ENCODE measurements at places on chromosomes 5 and 9.

DNA sequence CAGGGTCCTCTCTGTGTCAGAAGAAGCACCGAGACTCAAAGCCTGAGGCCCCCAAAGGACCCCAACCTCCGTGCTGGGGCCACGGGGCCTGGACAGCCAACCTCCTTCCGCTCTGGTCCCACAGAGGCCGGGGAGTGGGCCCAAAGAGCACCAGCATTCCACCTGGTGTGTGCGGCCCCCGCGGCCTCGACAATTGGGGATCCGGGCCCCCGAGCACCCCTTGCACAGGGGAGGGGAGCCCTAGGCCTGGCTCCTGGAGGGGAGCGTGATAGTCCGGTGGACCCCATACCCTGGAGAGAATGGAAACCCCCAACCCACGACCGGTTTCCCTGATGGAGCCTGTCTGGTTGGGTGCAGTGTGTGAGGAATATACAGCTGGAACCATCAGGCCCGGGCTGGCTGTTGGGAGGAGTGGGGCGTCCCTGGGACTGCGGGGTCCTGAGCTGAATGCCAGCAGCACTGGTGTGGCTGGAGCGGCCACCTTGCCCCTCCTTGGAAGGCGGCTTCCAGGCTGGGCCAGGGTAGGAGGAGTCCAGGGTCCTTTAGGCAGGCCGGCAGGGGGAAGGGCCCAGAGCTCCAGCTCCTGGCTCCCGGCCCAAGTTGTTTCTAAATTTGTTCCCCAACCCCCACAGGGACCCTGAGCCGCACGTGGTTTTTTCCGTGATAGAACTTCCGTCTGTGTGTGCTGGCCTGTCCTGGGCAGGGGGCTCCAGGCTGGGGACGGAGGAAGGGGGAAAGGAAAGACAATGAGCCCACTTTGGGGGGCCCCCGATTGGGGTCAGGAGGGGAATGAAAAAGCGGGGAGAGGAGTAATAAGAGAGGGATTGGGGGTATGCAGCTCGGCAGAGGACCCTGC, 825 bp upstream of the TOR4A start:
- no peak for DNase-seq

GRCh38 chr9:93346231-93347112, 105.0 kb upstream of the FAM120A start:
- DNase-seq: no peak

GRCh38 chr5:74232276-74232675, 408.3 kb downstream of the ENC1 start:
- DNase-seq: peak; percentile 75

DNA sequence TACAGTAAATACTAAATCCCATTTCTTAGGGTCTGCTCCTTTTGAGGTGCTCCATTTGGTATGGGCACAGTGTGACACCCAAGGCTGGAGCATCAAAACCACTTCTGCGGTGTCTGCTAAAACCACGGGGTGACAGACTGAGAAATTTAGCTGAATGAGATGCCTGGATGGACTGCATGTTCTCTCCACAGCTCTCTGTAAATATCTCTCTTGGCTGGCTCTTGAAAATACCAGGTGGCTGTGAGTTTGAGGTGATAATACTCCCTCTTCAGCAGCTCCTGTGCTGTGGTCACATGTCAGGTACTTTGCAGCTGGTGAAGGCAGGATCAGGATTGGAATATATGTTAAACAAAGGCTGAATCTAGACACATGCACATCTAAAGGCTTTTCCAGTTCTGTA, 93.7 kb upstream of the SIMC1 start:
- DNase-seq: no peak

DNA sequence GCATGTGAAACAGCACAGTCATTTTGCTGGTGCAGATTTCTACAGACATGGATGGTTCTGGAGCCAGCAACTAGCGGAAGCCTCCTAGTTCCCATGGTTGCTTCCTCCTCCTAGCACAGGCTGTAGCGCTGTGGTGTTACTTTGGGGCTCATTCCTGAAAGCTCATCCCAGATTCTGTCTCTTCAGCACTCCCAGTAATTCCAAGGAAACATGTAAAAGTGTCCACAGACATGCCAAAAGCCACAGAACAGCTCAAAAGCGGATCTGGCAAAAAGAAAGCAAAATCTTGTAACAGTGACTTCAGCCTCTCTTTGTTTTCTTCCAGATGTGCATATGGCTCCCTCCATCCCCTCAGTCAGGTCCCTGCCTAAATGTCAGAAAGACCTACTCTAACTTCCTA, 144.1 kb downstream of the CEP120 start:
- no peak for DNase-seq

DNA sequence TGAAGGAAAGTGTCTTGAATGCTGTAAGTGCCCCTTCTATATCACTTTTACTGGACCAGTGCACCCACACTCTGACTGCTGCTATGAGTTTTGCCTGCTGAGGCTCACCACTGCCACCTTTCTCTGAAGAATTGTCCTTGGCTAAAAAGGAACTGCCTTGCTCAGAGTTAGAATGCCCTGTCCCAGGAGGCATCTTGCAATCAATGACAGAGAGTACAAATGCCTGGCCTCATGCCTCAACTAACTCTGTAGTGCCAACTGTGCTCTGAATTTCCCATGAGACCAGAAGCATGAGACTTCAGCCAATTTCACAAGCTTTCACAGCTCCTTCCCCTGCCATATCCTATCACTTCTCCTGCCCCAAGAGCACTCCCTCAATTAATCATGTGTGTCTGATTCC, 569.7 kb downstream of the ZNF608 start:
- DNase-seq: no peak

GRCh38 chr5:138978080-138978479, 102.9 kb upstream of the LRRTM2 start:
- DNase-seq: no peak

GRCh38 chr5:174828804-174829510, 104.6 kb downstream of the MSX2 start:
- DNase-seq: no peak

DNA sequence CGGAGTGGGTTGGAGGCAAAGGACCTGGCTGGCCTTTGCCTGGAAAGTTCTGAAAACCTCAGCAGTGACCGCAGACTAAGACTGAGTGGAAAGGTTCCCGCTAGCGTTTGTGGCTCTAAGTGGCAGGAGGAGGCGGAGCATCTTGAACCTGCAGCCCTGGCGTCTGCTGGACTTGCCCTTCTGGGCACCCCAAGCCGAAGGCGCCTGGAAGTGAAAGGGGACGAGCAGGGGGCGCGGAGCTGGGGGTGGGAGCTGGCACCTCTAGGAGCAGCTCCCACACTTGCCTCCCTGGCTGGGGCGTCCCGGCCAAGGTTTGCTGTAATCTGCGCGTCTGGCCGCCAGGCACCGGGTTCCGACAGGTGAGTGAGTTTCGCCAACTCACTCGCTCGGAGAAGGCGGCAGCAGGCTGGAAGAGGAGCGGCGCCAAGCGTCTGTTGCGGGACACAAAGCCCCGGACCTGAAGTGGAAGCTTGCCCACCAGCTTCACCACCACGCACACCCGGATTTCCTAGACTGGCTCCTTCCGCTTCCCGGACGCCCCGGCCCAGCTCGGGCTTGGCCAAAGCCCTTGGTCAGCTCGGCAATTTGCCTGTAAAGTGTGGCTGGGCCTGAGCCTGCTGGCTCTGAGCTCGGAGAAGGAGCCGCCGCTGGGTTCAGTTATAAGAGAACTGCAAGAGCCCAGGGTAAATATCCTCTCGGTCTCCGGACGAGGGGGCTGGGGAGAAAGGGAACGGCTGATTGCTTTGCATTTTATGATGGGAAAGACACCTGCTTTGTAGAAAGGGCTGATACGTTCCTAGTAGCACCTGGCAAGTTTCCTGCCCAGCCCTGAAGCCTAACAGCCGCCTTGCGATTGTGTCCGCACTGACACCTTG, at the start of gene GNA14:
Gene GNA14, minus strand, starts transcription at position 89 of the 875 bp plus-strand sequence. CDS start 529 bp downstream, outside the sequence.
- no peak for DNase-seq

DNA sequence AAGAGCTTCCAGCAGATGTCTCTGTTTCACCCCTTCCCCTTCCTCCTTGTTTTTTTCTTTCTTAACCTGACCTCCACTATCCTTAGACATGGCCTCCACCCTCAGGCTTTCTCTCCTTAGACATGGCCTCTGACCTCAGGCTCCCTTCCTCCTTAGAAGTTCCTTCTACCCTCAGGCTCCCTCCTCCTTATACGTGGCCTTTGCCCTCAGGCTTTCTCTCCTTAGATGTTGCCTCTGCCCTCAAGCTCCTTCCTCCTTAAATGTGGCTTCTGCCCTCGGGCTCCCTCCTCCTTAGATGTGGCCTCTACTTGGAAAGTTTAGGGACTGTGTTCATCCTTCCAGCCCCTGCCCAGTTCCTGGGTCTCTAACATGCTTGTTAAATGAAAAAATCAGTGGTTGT, 180.4 kb upstream of the S1PR3 start:
- DNase-seq: no peak

DNA sequence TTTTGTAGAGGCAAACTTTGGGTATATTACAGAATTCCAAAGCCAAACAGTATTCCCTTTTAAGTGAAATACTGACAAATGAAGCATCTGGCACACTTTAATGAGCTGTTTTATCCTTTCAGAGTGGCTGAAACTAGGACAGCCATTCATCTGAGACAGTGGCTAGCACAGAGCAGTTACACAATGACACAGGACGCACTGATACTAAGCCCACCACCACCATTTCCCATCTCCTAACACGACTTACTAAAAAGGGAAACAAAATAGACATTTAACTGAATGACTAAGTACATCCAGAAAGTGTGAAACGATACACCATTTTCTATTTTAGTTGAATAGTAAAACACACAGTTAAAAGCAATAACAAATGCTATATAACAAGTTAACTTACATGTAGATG, 120.4 kb upstream of the RETREG1 start:
- no peak for DNase-seq

- no peak for DNase-seq
These were observed 2068.7 kb downstream of the MAT2B start for GRCh38 chr5:165574100-165574499.

DNA sequence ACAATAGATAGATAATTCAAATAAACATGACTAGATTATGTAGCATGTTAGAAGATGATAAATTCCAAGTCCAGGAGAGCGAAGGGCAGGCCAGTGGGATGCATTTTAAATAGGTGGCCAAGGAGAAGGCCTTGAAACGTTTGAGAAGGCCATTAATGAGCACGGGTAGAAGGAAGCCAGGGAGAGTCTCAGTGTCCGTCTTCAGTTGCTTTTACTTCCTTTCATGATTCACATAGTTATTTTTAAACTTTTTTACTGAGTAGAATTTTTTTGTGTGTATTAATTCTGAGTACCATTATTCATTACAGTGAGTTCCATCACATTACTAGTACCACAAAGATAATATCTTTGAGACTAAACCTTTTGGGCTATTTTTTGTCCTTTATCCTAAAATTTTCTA, 259.2 kb downstream of the ARRDC3 start:
- no peak for DNase-seq

GRCh38 chr5:168693297-168693696, 114.1 kb upstream of the PANK3 start:
- no peak for DNase-seq

DNA sequence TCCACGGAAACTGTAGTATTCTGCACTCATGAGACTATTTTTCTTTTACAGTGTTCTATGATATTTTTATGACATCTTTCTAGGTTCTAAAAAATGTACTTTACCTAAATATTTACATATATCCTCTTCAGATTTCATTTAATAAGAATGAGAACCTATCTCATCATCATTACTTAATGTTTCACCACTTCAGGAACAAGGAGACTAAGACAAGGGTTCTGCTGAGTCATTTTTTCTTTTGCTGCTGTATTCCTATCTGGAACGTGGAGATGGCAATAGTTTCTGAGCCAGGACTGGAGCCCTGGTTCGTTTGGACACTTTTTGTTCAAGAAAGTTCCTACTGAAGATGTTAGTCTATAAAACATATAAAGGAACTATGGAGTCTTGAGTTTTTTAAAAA, 258.2 kb upstream of the MAP3K1 start:
- no peak for DNase-seq

DNA sequence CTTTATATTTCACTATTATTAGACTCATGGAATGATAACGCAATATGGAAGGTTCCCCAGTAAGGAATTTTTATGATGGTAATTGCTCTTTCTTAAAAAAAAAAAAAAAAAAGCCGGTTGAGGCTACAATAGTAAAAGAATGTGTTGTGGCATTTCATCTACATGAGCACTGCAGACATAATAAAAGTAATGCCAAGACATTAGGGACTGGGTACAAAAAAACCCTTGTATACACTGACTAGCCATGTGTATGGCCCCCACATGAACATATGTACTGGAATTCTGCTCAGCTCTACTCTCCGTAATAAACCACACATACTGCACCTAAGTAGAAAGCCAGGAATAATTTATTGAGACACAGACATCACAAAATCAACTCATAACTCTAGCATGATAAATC, 218.4 kb downstream of the ADAMTS6 start:
- peak; percentile 21 for DNase-seq

- no peak for DNase-seq
These were observed 35.7 kb upstream of the ADRB2 start for GRCh38 chr5:148790545-148791333.

DNA sequence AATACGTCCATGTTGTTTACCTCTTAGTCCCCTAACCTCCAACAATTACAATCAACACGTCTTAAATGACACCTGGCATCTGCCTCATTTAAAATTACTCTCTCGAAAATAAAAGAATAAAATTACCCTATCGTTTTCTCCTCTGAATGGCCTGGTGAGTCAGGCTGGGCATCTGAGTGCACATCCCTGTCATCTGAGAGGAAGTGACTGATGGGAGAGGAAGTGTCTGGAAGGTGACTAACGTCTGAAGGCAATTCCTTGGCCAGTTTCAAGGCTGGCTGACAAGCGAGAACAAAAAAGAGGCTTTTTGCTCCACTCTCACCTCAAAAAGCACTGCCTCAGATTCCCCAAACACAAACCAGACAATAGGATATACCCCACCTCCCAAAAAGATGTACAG, 57.7 kb downstream of the MAPKAP1 start:
- DNase-seq: peak; percentile 64

GRCh38 chr9:130868230-130868629, 28.4 kb downstream of the QRFP start:
- DNase-seq: no peak

DNA sequence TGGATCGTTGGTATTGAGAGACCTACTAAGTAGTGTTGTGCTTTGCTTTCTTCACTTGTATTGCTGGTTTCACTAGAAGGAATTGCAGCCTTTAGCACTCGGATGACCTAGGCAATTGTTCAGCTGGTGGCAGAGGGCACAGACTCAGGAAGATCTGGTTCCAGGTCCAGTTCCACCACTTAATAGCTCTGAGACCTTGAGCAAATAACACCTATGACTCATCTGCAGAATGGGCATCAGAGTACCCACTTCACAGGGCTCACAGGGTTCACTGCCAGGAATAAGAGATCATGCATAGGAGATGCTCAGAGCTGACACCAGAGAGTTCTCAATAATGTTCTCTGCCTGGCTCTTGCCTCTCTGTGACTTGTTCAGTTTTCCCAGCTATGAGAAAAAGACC, 133.6 kb downstream of the SIL1 start:
- no peak for DNase-seq

- no peak for DNase-seq
These were observed 88.9 kb downstream of the CDK5RAP2 start for GRCh38 chr9:120490888-120491595.

DNA sequence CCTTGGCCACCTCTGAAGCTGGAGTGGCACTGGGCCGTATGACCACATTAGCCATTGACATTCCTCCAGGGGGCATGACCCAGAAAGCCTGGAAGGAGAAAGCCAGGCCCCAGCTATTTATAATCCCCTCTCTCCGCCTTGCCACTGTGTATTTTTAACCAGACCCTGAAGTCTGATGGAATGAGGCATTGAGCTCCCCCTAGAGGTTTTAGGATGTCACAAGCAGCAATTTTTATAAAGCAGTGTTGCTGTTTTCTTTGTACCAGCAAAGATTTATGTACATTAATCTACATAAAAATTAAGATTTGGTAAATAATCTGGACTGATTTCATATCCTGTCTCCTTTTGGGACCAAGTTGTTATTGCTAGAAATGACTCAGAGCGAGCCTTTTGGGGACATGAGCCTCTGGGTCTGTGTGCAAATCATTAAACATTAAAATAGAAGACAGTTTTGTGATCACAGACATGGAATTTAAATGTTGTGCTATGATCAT, 127.1 kb downstream of the TRIO start:
- peak; percentile 44 for DNase-seq

Measured in GM04503 (cell line).